ENCODE measurements at places on chromosomes 4 and X.

DNA sequence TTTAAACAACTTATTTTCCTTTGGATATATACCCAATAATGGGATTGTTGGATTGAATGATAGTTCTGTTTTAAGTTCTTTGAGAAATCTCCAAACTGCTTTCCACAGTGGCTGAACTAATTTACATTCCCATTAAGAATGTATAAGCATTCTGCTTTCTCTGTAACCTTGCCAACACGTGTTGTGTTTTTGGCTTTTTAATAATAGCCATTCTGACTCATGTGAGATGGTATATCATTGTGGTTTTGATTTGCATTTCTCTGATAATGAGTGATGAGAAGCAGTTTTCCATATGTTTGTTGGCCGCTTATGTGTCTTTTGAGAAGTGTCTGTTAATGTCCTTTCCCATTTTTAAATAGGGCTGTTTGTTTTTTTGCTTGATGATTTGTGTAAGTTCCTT lies 155.6 kb upstream of the PITX2 start:
- peak; percentile 94 for DNase-seq

DNA sequence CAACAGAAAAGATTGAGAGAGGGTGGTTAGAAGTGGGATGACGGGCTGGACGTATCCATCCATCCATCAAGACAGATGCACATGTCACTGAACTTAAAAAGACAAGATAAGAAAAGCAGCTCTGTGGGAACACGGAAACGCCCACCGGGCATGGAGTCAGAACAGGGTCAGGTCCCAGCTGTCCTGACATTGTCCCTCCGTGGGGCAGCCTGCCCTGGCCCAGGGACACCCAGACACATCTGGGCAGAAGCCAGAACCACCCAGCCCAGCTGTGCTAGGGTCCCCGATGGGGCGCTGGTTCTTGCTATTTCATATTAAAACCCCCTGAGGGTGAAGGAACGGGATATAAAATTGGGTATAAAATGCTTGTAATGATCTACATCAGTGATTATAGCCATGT lies 88.5 kb downstream of the PPP2R2C start:
- no peak for DNase-seq

DNA sequence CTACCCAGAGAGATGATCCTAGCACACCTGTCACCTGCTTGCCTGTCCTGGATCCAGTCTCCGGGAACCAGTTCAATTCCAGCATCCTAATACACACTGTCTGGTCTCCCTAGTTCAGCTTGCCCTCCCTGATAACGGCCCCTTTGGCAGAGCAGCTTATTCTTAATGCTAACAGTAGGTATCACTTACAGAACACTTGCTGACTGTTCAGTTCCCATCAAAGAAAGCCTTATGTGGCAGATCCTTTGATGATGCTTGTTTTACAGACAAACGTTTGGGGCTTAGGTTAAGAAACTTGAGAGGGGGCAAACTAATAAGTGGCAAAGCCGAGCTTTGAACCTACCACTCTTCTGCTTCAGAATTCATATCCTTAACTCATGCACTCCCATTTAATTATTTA lies 890 bp downstream of the RASSF6 start:
- no peak for DNase-seq

- DNase-seq, result no peak
Observed at GRCh38 chrX:42818151-42818921, 40.4 kb upstream of the PPP1R2C start.

DNA sequence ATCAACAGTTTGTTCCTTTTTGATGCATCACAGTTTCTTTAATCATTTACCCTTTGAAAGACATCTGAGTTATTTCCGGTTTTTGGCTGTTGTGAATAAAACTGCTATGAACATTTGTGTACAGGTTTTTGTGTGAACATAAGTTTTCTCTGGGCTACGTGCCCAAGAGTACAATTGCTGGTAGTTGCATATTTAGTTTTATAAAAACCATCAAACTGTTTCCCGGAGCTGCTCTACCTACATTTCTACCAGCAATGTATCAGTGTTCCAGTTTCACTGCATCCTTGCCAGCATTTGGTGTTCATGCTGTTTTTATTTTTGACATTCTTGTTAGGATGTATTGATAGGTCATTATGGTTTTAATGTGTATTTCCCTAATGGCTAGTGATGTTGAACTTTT lies 17.3 kb downstream of the KDM6A start:
- no peak for DNase-seq

DNA sequence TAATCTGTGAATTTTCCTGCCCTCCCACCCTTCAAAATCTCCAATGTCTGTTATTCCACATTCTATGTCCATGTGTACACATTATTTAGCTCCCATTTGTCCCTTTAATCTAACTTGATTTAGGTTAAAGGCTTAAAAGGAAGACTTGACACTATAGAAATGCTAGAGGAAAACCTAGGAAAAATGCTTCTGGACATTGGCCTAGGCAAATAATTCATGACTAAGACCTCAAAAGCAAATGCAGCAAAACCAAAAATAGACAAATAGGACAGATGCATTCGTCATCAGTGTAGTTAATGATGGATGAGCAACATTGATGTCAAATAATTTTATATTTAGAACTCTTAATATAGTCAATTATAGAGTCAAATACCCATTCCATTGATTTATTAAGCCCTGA lies 36.9 kb downstream of the INTU start:
- no peak for DNase-seq

- no peak for DNase-seq
Observed at GRCh38 chr4:125961626-125962025, 646.9 kb downstream of the FAT4 start.

DNA sequence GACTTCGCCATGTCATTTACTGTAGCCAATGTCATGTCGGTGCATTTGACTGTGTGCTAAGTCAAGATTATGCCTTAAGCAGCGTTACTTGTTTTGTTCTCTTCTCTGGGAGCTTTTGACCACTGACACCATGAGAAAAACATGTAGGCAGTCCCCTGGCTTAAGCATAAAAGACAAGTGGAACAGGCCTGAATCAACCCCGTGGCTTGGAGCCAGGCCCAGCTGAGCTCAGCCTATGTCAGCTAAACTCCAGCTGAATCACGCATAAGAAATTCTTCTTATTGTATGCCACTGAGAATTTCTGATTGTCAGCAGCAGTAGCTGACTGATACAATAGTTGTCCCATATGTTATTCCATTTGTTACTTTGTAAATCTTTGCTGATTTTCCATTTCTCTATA lies 261.9 kb downstream of the CBLL2 start:
- peak; percentile 27 for DNase-seq

DNA sequence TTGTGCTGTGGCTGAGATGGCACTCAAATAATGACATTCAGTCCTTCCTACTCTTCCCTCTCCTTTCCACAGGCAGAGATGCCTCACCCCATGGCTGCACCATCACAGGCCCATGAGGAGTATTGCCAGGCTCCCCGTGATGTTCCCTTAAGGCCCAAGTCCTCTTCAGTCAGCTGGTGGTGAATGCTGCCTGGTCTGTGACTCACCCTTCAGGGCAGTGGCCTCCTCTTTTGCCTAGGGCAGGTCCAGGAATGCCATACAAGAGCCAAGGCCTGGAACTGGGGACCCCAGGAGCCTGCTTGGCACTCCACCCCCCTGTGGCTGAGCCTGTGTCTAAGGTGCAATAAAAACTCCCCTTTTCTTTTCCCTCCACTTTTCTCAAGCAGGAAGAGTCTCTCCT lies 144.2 kb upstream of the GEMIN8 start:
- DNase-seq, result no peak

DNA sequence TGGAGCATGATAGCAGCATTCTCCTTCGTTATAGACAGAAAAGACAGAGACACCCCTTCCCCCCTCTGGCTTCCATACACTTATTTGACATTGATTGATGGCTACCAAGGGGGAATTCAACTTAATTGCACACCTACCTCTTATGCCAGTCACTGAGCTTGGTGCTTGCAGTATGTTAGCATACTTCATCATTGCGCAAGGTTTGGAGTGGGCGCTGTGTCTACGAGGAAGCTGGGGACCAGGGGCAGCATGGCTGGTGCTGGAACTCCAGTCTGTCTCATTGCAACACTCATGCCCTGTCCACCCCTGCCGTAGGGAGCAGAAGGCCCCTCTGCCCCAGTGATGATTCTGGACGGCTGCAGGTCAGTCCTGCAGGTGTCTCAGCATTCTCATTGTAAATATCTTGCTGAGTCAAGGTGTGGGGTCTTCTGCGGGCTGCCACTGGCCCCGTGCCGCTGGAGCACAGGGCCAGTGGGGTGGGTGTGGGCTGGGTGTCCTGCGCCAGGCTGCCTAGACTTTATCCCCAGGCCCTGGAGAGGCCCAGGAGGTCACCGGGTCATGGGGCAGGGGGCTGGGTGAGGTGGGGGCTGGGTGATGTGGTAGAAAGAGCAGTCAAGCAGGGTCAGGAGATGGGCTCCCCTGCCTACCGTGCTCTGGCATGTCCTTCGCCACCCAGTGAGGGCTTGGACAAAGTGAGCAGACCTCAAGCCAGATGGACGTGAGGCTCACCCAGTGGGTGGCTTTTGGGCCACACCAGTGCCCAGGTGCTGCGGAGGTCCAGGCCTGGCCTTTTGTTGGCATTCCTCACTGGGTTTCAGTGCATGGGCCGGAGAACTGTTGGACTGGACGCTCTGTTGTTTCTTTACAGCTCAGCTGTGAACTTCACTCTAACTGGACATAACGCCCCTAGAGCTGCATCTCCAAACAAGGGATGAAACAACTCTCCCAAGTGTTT lies 85.5 kb downstream of the PSAPL1 start:
- no peak for DNase-seq

- DNase-seq, result no peak
Observed at GRCh38 chrX:34655501-34656455, 1.3 kb downstream of the TMEM47 start.

- DNase-seq, result no peak
Observed at GRCh38 chr4:31051565-31051964, 331.4 kb downstream of the PCDH7 start.

DNA sequence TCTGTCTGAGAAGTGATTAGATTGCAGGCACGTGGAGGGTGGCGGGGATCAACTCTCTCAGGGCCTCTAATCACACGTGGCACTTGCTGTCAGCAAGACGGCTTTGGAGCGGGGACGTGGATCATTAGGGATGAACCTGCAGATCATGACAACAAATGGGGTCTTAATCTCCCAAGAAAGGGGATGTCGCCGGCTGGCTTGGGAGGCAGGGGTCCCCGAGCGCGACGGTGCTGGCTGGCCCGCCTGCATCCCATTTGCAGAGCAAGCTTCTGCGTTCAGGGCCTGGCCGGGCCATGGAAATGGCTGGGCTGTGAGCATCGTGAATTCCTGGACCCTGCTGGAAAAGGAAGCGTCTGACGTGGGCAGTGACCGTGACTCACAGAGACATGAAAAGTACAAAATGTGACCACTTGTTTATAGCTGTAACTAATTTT lies 85.1 kb upstream of the SHOX start:
- peak; percentile 11 for DNase-seq

GRCh38 chr4:158346576-158346975 lies 136.3 kb downstream of the TMEM144 start:
- no peak for DNase-seq

DNA sequence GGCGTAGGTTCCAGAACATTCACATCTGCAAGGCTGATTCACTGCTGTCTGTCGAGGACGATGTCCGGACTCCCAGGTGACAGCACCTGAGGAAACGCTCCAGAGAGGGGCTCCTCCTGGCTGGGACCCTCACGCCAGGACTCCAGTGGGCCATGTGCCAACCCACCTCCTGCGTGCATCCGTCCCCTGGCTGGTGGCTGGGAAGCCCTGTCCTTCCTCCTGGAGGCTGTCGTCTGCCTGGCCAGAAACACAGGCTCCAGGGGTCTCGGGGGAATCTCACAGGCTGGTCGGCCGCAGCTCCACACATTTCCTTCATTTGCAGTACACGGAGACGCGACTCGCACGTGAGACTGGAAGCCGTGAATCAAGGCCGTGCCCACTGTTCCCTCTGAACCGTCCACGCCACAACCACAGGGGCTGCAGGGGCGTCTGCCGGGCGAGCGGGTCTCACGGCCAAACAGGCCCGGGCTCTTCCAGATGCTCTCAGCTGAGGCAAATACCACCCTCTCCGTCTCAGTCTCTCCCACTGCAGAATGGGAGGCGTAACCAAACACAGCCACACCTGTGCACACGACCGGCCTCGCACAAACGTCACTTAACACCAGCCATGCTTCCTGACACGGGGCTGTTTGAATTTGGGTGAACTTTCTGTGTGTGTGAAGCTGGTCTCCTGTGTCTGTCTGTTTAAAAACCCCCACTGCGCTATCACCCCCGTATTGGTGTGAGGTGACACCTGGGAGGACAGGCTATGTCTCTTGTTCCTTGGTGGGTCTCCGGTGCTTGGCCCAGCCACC lies 38.7 kb upstream of the MXD4 start:
- DNase-seq, result no peak

DNA sequence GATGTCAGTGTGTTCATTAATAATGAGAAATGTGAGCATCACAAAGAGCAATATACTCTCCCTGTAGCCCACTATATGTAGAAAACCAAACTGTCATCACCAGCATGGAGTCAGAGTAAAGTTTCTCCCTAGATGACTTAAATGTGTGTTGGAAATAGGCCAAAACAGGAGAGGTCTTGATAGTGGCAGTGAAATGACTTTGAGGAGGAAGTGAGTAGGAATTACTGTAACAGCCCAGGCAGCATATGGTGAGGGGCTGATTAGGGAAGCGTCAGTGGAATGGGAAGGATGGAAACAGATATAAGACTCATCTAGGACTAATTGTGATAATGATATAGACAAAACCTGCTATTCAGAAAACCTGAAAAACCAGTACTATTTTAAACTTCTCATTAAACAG lies 83.9 kb downstream of the ATXN3L start:
- DNase-seq, result no peak

- no peak for DNase-seq
Observed at GRCh38 chr4:1178300-1179088, 6.1 kb upstream of the SPON2 start.

- no peak for DNase-seq
Observed at GRCh38 chr4:110071466-110071865, 126.9 kb downstream of the ELOVL6 start.

- DNase-seq, result no peak
Observed at GRCh38 chr4:94758141-94758699, 465 bp downstream of the BMPR1B start.

DNA sequence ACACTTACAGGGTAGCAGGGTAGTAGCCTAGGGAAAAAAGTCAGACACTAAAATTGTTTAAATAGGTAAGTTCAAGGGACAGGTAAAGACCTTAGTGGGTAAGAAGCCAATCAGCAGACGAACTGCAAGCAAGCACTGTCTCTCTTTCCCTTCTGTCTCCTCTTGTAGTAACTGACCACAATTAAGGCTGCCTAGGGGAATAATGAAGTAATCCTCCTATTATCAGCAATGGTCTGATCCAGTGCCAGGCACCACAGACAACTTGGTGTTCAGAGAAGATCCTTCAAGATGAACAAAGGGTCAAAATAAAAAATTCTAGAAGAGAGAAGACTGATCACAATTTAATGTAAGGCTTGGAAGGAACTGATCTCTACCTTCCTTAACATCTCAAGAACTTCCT lies 62.9 kb downstream of the ELOVL6 start:
- no peak for DNase-seq

Data from fibroblast of skin of left quadriceps (primary cell).